Activated naive CD8-positive, alpha-beta T cell treated with anti-CD3 and anti-CD28 coated beads for 36 hours (primary cell): ENCODE measurements at places on chromosomes 1 and 21.

GRCh38 chr1:88873737-88874349 is 17.5 kb downstream of the GTF2B start:
- no peak overlapping the region for H3K4me3 ChIP-seq
- no peak for DNase-seq
- H3K27me3 ChIP-seq: no peaks in the 10 kb centered on the region
- no peak overlapping the region for H3K27ac ChIP-seq

GRCh38 chr1:112957133-112957812 is 1.3 kb upstream of the SLC16A1 start:
- peak overlapping the region; percentile 100 for H3K27ac ChIP-seq

- H3K27me3 ChIP-seq: no peaks in the 10 kb centered on the region
- no peak for DNase-seq
- H3K4me1 ChIP-seq: no peaks in the 10 kb centered on the region
- no peak overlapping the region for H3K4me3 ChIP-seq
- no peak overlapping the region for H3K27ac ChIP-seq
These were observed 673.0 kb downstream of the USP25 start for GRCh38 chr21:16402752-16403151.

DNA sequence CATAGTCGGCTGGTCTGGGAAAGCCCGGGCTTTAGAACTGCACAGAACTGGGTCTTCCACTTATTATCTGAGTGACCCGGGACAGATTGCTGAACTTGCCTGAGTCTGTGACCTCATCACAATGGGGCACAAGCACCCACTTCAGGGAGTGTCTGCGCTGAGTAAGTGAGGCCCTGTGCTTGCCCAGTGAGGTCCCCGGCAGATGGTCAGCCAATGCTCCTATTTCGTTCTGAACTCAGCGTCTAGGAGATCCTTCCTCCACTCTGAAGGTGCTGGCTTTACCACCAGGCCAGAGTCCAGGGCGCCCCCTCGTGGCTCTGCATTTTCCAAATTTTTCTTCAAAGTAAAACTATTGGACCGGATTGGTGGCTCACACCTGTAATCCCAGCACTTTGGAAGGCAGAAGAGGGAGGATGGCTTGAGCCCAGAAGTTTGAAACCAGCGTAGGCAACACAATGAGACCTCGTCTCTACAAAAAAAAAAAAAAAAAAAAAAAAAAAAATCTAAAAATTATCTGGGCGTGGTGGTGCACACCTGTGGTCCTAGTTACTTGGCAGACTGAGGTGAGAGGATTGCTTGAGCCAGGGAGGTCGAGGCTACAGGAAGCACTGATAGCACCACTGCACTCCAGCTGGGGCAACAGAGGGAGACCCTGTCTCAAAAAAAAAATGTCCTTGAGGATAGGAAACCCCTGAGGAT is 61.7 kb downstream of the FCRL5 start:
- H3K27ac ChIP-seq: no peak overlapping the region
- peaks cover 11% of the 10 kb centered on the region for H3K27me3 ChIP-seq
- H3K36me3 ChIP-seq: no peaks in the 10 kb centered on the region

DNA sequence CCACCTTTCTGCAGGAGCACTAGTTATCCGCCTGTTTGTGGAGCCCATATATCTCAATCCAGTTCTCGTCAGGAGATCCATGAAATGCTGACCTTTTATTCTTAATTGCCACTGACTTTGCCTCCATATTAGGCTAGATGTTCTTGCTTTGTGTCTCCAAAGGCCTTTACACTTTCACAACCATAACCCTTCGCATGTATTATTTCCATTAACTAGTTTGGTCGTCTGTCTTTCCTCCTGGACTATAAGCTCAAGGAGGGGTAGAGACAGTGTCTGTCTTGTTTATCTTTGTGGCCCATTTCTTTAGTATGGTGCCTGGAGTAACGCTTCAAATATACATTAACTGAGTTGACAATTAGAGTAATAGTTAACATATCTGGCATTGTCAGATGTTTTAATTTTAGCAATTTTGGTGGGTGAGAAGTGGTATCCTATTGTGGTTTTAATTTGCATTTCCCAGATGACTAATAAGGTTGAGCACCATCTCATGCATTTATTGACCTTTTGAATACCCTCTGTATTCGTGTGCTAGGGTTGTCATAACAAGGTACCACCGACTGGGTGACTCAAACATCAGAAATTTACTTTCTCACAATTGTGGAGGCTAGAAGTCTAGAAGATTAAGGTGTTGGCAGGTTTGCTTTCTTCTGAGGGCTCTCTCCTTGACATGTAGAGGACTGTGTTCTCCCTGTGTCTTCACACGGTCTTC is 21.7 kb upstream of the IL12RB2 start:
- peak overlapping the region; percentile 5 for H3K4me3 ChIP-seq
- peak overlapping the region; percentile 92 for H3K27ac ChIP-seq
- peak; percentile 42 for DNase-seq
- peaks cover 13% of the 10 kb centered on the region for H3K27me3 ChIP-seq
- H3K4me1 ChIP-seq: peaks cover 47% of the 10 kb centered on the region
- peaks cover 12% of the 10 kb centered on the region for H3K36me3 ChIP-seq

DNA sequence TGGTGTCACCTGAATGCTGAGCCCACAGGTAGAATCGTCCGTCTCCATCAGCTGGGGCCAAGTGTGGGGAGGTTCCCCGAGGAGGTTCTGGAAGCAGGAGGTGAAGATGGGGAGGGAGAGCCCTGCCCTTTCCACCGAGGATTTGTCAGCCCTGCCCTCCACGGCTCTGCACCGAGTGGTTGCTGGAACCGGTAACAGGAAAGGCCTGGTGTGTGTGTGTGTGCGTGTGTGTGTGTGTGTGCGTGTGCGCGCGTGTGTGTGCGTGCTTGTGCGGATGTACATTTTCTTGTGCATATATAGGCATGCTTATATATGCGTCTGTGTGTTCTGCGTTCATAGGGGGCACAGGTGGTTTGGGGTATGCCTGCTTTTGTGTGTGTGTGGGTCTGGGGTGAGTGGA is 3.5 kb downstream of the NBL1 start:
- peak overlapping the region; percentile 32 for H3K4me3 ChIP-seq
- no peaks in the 10 kb centered on the region for H3K36me3 ChIP-seq
- DNase-seq: peak; percentile 27
- no peak overlapping the region for H3K27ac ChIP-seq
- H3K27me3 ChIP-seq: peaks cover 9% of the 10 kb centered on the region
- H3K4me1 ChIP-seq: peaks cover 32% of the 10 kb centered on the region

- no peaks in the 10 kb centered on the region for H3K36me3 ChIP-seq
- no peak for DNase-seq
- peaks cover 18% of the 10 kb centered on the region for H3K4me1 ChIP-seq
- H3K27me3 ChIP-seq: peaks cover 44% of the 10 kb centered on the region
These were observed 1.7 kb downstream of the INKA2 start for GRCh38 chr1:111737216-111738132.

- no peaks in the 10 kb centered on the region for H3K36me3 ChIP-seq
- no peak for DNase-seq
- no peak overlapping the region for H3K27ac ChIP-seq
- no peaks in the 10 kb centered on the region for H3K4me1 ChIP-seq
- no peak overlapping the region for H3K4me3 ChIP-seq
These were observed 6.8 kb downstream of the CYP4X1 start for GRCh38 chr1:47030170-47030805.

DNA sequence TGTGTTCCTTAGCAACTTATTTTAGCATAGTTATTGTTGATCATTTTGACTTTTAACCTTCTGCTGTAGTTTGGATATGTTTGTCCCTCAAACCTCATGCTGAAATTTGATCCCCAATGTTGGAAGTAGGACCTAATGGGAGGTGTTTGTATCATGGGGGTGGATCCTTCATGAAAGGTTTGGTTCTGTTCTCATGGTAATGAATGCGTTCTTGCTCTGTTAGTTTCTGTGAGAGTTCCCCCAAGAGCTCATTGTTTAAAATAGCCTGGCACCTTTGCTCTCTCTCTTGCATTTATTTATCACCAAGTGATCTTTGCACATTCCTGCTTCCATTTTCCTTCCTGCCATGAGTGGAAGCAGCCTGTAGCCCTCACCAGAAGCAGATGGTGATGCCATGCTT is 372.1 kb upstream of the VAMP3 start:
- H3K27ac ChIP-seq: no peak overlapping the region
- peaks cover 25% of the 10 kb centered on the region for H3K27me3 ChIP-seq
- no peaks in the 10 kb centered on the region for H3K36me3 ChIP-seq
- H3K4me1 ChIP-seq: no peaks in the 10 kb centered on the region
- DNase-seq: no peak
- H3K4me3 ChIP-seq: no peak overlapping the region

DNA sequence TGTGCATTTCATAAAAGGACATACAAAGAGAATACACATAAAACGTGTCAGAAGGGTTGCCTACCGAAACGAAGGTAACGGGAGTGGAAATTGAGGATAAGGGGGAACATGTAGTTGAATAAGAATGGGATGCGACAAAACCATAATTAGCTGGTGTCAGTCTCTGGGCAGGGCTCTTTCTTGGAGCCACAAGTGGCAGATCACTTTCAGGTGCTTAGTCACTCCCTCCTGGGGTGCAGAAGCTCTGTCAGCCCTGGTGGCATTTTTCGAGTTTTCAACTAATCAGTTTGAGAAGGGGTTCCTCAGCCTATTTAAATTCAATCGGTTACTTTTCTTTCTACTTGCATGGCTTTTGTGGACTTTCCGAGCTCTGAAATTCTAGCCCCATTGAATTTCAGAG is 133.9 kb upstream of the IGSF21 start:
- DNase-seq: no peak
- H3K27me3 ChIP-seq: no peaks in the 10 kb centered on the region
- H3K4me1 ChIP-seq: no peaks in the 10 kb centered on the region
- H3K36me3 ChIP-seq: no peaks in the 10 kb centered on the region
- no peak overlapping the region for H3K27ac ChIP-seq
- H3K4me3 ChIP-seq: no peak overlapping the region

- H3K36me3 ChIP-seq: peaks cover 38% of the 10 kb centered on the region
- H3K4me3 ChIP-seq: no peak overlapping the region
- H3K27me3 ChIP-seq: no peaks in the 10 kb centered on the region
- H3K27ac ChIP-seq: no peak overlapping the region
- H3K4me1 ChIP-seq: peaks cover 43% of the 10 kb centered on the region
These were observed 45.7 kb downstream of the SLC9A1 start for GRCh38 chr1:27109103-27109822.

DNA sequence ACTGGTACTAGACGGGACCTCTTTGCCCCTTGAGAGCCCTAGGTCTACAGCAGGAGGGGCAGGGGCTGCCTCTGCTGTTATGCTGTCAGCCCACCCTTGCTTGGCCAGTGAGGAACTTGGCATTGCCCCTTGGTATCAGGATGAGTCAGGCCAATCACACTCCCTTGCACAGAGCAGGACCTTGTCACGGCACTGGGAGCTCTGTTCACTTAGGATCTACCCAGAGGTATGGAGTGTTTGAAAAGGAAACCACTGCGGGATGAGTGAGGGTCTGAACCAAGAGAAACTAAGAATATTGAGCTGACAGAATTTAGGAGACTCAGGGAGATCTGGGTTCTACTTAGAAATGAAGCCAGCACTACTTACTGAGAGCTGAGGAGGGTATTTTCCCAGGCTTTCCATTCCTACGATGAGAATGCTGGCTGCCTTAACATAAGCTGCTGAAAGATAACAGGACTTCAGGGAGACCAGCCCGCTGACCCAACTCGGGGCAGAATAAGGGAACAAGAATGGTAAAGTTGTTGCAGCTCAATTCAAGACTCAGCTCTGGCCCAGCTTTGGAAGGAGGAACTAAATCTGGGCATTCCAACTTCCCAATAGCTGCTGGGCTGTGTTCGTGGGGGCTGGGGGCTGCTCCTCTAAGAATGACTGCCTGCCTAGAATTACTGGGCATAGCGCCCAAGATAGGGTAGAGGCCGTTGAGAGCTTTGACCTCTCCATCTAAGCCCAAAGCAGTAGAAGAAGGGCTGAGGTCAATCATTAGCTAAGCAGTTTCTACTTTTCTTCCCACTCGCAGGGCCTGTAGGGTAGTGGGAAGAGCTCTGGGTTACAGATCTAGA is 1.5 kb downstream of the FABP3 start:
- no peaks in the 10 kb centered on the region for H3K36me3 ChIP-seq
- H3K27me3 ChIP-seq: no peaks in the 10 kb centered on the region
- peaks cover 12% of the 10 kb centered on the region for H3K4me1 ChIP-seq
- H3K4me3 ChIP-seq: no peak overlapping the region
- no peak overlapping the region for H3K27ac ChIP-seq
- DNase-seq: no peak

GRCh38 chr1:185733818-185734735 is at the start of gene HMCN1:
Gene HMCN1, plus strand, starts transcription at chr1:185734391. Its CDS starts 389 bp downstream, at chr1:185734780.
- H3K27ac ChIP-seq: peak within 1 kb of the TSS; percentile 51
- H3K36me3 ChIP-seq: peaks cover 6% of the 10 kb centered on the region
- H3K4me3 ChIP-seq: peak within 1 kb of the TSS; percentile 67
- peak; percentile 4 for DNase-seq
- H3K4me1 ChIP-seq: peaks cover 15% of the 10 kb centered on the region

- peaks cover 97% of the 10 kb centered on the region for H3K4me1 ChIP-seq
- H3K36me3 ChIP-seq: peaks cover 97% of the 10 kb centered on the region
- H3K27me3 ChIP-seq: no peaks in the 10 kb centered on the region
- DNase-seq: no peak
- H3K4me3 ChIP-seq: no peak overlapping the region
- peak overlapping the region; percentile 100 for H3K27ac ChIP-seq
These were observed 9.5 kb downstream of the DENND2D start for GRCh38 chr1:111190931-111191451.

- no peak overlapping the region for H3K27ac ChIP-seq
- H3K4me1 ChIP-seq: no peaks in the 10 kb centered on the region
- no peak overlapping the region for H3K4me3 ChIP-seq
- no peaks in the 10 kb centered on the region for H3K27me3 ChIP-seq
- H3K36me3 ChIP-seq: no peaks in the 10 kb centered on the region
These were observed 1583.8 kb downstream of the NCAM2 start for GRCh38 chr21:22582026-22582425.

GRCh38 chr1:69737527-69738185 is 169.9 kb downstream of the LRRC7 start:
- H3K36me3 ChIP-seq: no peaks in the 10 kb centered on the region
- H3K27me3 ChIP-seq: no peaks in the 10 kb centered on the region
- no peak for DNase-seq

DNA sequence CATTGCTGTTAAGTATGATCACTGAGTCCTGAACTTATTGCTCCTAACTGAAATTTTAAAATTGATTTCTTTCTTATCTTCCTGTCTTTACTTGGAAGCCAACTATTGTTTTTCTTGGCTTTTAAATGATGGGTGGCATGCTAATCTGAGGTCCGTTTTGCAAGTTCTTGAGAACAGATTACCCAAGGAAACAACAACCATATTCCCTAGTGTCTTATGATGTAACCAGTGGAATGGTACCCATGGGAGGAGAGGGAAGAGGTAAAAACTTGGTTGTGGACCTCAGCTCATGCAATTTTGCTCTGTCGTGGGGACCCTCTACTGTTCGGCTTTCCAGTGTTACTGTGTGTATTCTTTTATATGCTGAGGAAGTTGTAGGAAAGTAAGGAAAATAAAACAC is 454.8 kb upstream of the ADAMTS5 start:
- no peaks in the 10 kb centered on the region for H3K36me3 ChIP-seq
- H3K4me1 ChIP-seq: no peaks in the 10 kb centered on the region
- no peak for DNase-seq

- no peak overlapping the region for H3K27ac ChIP-seq
- DNase-seq: no peak
- H3K27me3 ChIP-seq: no peaks in the 10 kb centered on the region
These were observed 59.5 kb downstream of the NAV1 start for GRCh38 chr1:201598396-201598795.

- no peak for DNase-seq
- H3K4me1 ChIP-seq: no peaks in the 10 kb centered on the region
- H3K27me3 ChIP-seq: peaks cover 33% of the 10 kb centered on the region
- H3K4me3 ChIP-seq: no peak overlapping the region
- H3K36me3 ChIP-seq: no peaks in the 10 kb centered on the region
These were observed 3.7 kb upstream of the TEKT2 start for GRCh38 chr1:36080236-36080635.
